ENCODE measurements at places on chromosomes 1 and 21.

- no peak for DNase-seq
Measured at GRCh38 chr1:39829791-39830533, 41.3 kb upstream of the BMP8B start.

DNA sequence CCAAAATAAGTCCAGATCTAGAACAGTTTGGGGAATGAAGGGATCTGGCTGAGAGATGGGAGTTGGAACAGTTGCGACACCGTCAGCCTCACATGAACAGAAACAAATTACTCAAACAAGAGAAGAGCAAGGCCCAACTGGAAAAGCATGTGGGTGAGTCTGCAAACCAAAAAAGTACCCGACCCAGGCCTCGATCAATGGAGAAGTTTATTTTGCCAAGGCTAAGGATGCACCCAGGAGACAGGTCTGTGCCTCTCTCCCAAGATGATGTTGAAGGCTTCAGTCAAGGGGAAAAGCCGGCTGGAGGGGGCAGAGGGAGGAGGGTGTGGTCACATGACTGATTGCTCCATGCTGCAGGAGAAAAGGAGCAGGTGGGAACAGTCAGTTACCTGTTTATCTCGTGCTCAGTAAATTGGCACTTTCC, 42.3 kb downstream of the KRTAP10-1 start:
- no peak for DNase-seq

DNA sequence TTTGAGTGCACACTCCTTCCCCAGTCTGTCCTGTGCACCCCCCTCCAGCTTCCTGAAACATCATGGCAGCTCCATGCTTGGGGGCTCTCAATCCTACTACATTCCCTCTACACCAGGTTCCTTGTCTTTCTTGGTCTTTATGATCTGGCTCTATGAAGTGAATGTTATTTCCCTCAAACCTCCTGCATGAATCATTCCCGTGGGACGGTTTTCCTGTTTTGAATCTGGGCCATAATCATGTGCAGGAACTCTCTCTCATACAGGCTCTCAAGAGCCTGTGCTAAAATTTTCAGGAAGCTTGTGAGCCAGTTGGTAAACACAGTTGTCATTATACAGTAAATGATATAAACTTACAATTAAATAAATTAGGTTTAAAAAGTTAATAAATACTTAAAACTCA, 89.8 kb upstream of the KCNE2 start:
- DNase-seq: no peak

- DNase-seq: no peak
Measured at GRCh38 chr1:91884459-91885212, 1.3 kb downstream of the TGFBR3 start.

DNA sequence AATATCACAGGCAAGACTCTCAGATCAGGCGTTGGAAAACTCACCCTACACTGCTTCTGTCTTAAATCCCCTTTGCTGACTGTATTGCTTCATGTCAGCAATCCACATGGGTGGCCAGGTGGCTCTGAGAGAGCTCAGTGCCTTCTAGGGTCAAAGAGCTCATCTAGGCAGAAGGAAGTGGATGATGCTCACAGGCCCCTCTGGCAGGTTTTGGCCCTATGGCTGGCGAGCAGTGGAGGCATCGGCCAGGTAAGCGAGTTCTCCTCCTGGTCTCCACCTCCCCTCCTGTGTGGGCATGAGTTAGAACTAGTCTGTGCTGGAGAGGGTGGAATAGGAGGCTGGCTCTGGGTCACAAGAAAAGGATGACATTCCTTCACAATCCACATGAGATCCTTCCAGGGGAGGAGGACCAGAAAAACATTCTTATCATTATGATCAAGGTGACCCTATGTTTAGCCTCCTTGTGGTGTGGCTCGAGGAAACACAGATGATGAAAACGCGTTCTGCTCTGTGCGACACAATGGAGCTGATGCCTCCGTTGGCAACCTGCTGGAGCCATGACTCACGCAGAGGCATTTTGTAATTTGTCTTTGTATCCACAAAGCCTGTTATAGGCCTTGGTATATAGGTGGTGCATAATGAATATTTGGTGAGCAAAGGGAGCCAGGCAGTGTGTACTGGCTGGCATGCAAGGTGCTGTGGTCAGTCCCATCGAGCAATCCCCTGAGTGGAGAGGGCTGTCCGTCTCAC, 264.6 kb upstream of the RAB4A start:
- DNase-seq: peak; percentile 69

DNA sequence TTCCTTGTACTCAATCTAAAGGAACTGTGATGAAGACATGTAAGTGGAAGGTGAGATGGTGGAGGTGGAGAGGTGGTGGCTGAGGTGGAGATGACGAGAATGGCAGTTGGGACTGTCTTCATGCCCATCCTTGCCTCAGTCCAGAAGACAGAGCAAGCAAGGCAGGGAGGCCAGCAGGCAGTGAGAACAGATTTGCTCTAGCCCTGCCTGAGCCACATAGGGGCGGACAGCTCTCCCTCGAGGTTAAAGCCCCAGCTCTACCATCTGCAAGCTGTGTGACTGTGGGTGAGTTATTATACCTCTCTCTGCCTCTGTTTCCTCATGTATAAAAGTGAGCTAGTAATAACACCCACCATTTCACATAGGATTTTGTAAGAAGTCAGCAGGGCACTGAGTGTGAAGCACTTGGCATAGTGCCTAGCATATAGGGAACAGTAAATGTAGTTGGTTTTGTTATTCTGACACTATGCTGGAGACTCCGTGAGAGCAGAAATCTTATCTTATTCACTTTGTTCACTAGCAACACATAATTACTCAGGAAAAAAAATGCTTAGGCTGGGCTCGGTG, 4.8 kb upstream of the FAM110D start:
- no peak for DNase-seq

GRCh38 chr1:41024953-41025352, 3.4 kb upstream of the SLFNL1 start:
- DNase-seq: no peak

GRCh38 chr1:173255214-173255813, 48.2 kb upstream of the TNFSF4 start:
- no peak for DNase-seq
